ENCODE measurements at places on chromosomes 12 and 14.

GRCh38 chr12:2261708-2262107 is 208.9 kb downstream of the CACNA1C start:
- DNase-seq: no peak

DNA sequence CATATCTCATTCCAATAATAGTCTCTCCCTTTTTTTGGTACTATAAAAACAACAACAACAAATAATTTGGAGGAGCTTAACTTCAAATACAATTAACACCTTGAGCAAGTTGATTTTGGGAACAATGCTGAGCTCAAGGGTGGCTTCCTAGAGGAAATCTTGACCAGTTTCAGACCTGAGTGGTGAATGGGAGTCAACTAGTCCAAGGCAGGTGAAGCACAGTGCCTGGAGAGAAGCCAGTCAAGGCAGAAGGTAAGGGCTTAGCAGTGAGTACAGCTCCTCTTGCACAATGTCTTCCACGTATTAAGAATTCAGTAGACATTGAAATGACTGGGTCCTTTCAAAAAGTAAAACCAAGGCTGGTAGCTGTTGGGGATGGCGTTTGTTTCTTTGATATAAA is 444.8 kb downstream of the ATP23 start:
- no peak for DNase-seq

- no peak for DNase-seq
Measured at GRCh38 chr14:56754921-56755320, 55.4 kb downstream of the OTX2 start.

DNA sequence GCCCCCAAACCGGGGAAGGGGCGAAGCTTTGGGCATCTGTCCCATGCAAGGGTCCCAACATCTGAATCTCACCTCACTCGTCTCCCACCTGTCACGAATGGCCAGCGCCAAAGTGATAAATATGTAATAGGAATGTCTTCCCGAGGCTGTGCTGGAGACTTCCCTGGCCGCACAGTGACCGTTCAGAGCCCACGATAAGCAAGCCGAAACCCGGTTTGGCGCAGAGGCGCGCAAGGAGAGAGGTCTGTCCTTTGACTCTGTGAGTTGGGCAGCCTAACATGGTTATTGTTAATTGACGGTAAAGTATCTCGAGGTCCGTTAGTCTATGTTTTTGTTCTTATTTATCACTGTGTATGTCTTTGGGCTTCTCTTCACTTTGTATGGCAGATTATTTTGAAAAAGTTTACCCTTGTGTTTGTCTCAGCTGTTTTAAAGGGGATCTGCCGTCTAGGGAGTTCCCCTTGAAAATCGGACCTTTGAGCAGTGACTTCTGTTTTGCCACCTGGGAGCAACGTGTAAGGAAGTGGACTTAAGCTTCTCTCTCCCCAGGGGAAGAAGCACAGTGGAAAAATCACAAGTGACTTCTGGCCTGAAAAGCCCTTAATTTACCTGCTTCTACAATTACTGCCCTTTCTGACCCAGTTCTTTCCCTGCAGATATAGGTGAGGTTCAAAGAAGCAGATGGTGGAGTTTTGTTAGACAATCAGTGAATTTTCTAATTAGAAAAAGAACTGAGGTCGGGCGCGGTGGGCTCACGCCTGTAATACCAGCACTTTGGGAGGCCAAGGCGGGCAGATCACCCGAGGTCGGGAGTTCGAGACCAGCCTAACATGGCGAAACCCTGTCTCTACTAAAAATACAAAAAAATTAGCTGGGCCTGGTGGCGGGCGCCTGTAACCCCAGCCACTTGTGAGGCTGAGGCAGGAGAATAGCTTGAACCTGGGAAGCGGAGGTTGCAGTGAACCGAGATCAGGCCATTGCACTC is 1.1 kb upstream of the TM9SF1 start:
- no peak for DNase-seq

GRCh38 chr12:106416273-106416672 is 58.7 kb downstream of the POLR3B start:
- DNase-seq: no peak

GRCh38 chr14:106218174-106218573 is 691.8 kb downstream of the TMEM121 start:
- no peak for DNase-seq

DNA sequence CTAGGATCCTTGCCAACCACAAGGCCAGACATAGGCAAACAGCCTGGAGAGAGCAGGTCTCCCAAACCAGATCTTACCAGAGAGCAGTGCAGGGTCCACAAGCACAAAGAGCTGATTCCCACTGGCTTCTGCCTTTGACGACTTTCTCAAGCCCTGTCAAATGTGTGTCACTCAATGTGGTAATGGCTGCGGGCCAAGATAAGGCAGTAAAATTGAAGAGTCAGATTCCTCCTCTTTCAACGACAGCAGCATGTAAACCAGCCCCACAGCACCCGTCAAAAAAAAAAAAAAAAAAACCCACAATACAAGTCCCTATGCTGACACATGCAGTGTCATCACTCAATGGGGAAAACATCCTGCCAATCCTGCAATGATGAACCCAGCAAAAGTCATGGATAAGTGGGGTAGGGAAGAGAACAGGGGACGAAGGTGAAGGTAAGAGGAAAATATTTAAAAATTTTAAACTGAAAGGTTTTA is at the start of gene STON2:
STON2 (minus strand) TSS at position 123 of the 477 bp plus-strand sequence. CDS start 1,942 bp downstream, outside the sequence.
- no peak for DNase-seq

DNA sequence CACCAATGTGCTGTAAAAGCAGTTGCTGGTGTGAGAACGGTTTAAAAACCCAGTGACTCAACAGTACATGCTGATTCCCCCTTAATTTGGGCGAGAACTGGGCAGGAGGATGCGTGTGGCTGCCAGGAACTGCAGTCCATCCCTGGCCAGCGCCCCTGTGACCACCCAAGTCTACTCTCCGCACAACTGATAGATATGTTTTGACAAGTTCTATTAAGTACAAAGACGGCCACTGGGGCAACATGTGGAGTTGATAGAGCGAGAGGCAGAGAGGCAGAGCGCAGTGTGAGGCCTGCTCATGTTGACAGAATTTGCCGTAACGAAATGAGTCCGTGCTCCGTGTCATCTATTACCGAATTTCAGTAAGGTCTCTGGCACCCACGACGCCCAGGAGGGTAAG is 855.0 kb downstream of the BCL11B start:
- no peak for DNase-seq

DNA sequence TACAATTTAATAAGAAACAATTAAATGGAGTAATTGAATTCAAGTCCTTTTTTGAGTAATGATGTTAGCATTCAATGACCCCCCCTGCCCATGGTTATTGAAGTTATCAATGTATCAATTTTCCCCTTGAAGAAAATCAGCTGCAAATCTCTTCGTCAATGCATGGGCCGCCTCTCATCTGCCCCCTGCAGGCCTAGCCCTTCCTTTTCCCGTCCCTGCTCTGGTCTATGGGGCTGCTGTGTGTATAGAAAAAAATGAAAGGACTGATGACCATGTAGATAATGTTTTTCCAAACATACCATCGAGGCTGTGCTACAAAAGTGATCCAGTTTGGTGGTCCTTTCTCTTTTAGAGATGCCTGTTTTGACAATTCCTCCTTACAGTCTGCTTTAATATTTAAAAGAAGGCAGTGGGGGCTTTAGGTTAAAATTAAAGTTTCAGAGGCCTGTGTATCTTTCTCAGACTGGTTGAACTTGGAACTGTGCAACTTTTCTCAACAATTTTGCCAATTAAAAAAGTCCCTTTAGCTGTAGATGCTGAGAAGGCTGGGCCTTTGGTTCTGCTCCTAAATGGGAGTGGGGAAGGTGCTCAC is 98.4 kb downstream of the APAF1 start:
- DNase-seq: no peak

DNA sequence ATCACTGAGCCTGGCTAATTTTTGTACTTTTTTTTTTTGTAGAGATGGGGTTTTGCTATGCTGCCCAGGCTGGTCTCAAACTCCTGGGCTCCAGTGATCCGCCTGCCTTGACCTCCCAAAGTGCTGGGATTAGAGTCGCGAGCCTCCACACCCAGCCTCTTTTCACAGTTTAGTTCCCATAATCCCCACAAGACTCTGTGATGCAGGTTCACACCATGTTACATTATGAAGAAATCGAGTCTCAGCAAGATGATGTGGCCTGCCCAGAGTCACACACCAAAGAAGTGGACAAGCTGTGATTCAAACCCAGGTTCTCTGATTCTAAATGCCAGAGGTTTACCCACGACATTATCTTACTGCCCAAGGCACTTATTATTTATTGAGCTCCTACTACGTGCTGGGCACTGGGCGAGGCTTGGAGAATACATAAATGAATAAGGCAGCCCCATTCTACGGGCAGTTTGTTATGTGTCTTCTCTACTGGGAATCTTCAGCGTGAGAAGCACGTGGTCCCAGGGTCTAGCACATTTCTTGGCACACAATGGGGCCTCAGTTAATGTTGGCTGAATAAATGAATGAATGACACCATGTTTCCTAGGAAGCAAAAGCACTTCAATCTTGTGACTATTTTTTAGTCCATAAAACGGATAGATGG is 23.5 kb upstream of the OASL start:
- DNase-seq: no peak

- no peak for DNase-seq
Measured at GRCh38 chr12:6316921-6317692, 6.6 kb downstream of the PLEKHG6 start.

GRCh38 chr14:96949594-96949993 is 152.4 kb downstream of the VRK1 start:
- no peak for DNase-seq

GRCh38 chr12:75816897-75817296 is 214.7 kb downstream of the PHLDA1 start:
- DNase-seq: no peak

DNA sequence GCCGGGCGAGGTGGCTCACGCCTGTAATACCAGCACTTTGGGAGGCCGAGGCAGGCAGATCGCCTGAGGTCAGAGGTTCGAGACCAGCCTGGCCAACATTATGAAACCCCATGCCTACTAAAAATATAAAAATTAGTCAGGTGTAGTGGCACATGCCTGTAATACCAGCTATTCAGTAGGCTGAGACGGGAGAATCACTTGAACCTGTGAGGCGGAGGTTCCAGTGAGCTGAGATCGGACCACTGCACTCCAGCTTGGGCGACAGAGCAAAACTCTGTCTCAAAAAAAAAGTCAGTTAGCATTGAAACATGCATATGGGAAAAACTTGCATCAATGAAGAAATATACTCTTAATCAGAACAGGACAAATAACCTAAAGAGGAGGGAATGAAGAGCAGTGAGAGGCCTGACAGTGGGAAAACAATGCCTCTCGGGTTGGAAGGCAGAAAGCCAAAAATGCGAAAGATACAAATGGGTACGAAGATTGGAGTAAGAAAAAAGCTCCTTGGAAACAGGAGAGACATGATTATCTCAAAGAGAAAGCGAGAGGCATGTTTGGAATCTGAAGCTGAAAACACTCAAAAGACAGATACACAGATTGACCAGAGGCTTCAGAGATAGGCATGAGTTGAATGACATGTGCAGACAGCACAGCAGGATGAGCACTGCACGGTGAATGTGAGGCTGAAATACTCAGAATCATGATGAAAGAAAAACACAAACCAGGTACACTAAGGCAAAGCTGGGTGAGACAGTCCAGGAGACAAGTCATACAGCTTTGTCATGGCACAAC is 30.6 kb downstream of the RESF1 start:
- no peak for DNase-seq

DNA sequence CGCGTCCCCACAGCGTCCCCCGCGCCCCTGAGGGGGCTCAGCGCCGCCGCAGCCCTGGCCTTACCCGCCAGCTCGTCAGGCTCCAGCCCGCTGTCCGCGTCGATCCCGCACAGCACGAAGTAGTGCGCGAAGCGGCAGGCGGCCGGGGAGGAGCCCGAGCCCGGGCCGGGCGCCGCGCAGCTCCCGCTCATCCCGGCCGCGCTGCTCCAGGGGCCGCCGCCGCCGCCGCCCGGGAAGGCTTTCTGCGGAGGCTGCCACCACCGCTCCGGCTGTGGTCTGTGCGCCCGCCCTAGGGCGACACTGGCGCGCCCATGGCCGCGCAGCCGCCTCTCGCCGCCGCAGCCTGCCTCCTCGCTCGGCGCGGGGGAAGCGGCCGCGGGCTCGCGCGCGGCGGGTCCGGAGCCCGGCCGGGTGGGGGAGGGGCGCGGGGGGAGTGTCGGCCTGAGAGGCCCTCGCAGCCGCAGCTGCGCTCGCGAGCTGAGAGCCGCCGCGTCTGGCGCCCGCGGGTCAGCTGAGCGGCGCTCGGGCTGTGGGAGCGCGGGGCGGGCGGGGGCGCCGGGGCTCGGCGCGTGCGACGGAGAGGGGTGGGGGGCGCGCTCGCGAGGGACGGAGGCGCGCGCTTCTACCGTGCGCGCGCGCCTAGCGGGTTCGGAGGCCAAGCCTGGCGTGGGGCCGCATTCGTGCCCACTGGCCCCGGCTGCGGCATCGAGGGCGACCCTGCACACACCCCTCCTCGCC is at the start of gene DENND5B:
DENND5B (minus strand) TSS at position 495 of the 738 bp plus-strand sequence; CDS start at position 191, 304 bp downstream.
- no peak for DNase-seq
